ENCODE measurements at places on chromosomes 12 and 14. TPM values are rescaled to one million over a fixed set of nuclear protein-coding genes. Genes with fewer than 3 reads are reported as not detected.

DNA sequence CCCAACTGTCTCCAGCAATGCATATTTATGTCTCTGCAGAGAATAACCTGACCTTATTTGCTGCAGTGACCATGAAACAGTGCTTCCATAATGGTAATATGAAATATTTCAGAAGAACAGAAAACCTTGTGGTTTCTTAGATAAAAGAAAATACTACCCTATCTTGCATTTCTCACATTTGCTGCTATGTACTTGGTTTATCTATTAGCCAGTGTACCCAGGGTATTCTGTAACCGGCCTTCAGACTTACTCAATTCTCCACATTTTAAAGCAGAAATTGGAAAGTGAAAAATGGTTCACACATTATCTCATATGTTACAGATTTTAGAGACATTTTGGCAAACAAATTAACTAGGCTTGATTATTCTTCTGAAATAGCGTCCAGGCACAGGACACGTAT, 57.9 kb upstream of the CCDC91 start:
- no peak for DNase-seq

DNA sequence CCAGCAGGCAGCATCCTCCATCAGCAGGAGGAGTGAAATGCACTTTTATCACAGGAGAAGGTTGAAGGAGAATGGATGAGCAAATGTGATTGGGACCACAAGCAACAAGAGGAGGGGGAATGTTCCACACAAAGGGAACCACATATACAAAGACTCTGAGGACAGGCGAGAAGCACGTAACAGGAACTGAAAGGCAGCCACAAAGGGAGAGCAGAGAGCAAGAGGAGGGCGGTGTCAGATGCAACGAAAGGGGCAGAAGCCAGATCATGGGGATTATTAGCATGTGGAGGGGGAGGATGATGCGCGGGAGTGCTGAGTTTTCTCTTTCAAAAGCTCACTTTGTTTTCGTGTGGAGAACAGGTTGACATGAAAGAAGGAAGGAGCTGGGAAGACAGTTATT, 241.1 kb downstream of the SPTSSA start:
- no peak for DNase-seq

DNA sequence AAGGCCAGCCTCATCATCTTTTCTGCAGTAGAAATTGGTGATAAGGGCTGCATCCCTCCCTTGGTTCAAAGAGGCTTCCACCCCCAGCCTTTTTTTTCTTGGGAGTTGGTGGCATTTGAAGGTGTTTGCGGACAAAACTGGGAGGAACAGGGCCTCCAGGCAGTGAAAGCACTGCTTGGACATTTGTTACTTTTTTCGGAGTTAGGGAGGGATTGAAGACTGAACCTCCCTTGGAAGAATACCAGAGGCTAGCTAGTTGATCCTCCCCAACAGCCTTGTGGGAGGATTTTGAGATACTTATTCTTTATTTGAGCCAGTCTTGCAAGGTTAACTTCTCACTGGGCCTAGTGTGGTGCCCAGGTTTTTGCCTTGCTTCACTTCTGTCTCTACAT, 3.2 kb downstream of the PABPN1 start:
- no peak for DNase-seq

Gene PRH2
- not detected for polyA plus RNA-seq

GRCh38 chr12:126055521-126055920, 990.3 kb downstream of the AACS start:
- no peak for DNase-seq

Gene TSPAN19
- 0.11 TPM for polyA plus RNA-seq

Gene A2ML1
- 0.08 TPM for polyA plus RNA-seq

Gene IGFBP6
- polyA plus RNA-seq: 28.8 TPM

Data from heart left ventricle (tissue), 16 donors.